ENCODE measurements at places on chromosomes 16 and 17.

- DNase-seq = no peak
Observed at GRCh38 chr17:13788385-13788784, 186.7 kb upstream of the HS3ST3A1 start.

GRCh38 chr17:34242587-34243363 lies 12.3 kb upstream of the CCL2 start:
- DNase-seq = no peak

GRCh38 chr17:80482555-80483308 lies 6.3 kb upstream of the NPTX1 start:
- DNase-seq = no peak

DNA sequence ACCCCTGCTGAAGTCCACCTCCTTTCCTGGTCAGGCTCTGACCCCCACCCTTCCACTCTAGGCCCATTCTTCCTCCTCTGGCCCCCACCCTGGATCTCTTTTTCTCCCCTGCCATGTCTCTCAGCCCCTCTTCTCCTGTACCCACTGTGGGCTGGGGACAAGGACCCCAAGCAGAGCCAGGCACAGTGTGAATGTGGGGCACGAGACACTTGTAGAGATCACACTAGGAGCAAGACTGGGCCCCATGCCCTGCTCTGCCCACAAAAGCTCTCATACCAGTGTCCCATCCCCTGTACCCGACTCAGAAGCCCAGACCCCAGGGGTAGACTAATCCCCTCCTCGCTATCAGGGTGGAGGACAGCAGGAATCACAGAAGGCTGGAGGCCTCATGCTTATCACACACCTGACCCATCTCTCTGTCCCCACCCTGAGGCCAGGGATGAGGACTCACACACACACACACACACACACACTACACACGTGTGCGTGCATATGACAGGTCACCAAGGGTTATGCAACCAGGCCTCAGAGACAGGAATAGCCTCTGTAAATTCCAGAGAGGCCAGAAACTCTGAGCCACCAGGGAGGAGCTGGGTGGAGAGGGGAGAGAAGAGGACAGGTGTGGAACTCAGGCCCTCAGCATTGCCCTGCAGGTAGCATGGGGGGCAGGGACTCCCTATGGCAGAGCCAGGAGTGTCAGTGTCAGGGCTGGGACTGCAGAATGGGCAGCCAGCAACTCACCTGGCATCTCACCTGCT lies 21.1 kb downstream of the ARHGAP27 start:
- DNase-seq = no peak

DNA sequence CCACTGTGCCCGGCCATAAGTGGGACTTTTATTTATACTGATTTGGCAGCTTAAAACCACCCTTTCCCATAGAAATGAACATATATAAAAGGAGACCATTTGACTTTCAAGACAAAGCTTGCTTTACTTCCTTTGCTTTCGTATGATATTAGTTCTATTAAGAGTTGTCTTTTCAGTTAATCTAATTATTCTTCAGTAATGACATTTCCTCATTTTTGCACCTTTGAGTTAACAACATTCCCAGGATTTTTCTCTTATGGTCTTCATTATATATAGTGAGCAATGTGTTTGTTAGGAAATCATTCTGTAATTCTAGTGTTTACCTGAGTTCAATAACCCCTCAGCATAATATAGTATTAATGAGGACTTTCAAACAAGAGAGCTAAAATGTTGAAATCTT lies 173.8 kb downstream of the MAP2K6 start:
- no peak for DNase-seq

GRCh38 chr16:66366433-66367299 lies at the start of gene CDH5:
CDH5 (plus strand) TSS chr16:66366691; CDS start chr16:66379338, 12,647 bp downstream.
- DNase-seq = no peak

DNA sequence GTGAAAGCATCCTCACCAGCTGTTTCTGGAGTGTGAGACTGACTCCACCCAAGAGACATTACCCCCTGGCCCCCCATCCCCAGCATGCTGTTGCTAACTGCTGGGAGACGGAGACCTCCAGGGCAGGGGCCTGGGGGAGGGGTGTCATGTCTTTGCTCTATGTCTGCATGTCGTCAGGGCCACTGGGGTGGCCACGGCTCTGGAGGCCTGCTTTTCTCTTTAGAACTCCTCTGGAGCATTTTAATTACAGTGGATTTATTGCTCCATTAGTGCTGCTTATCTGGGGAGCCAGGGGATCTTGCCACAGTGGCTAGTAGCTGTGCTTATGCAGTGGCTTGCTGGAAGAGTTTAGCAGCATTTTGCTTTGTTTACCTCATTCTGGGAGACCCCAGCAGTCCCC lies 32.3 kb downstream of the CLEC16A start:
- no peak for DNase-seq

GRCh38 chr16:9402293-9402860 lies 310.9 kb downstream of the HAPSTR1 start:
- no peak for DNase-seq

- no peak for DNase-seq
Observed at GRCh38 chr17:36942631-36943125, 5.4 kb downstream of the LHX1 start.

GRCh38 chr17:67180275-67180674 lies 64.7 kb downstream of the HELZ start:
- DNase-seq = no peak

DNA sequence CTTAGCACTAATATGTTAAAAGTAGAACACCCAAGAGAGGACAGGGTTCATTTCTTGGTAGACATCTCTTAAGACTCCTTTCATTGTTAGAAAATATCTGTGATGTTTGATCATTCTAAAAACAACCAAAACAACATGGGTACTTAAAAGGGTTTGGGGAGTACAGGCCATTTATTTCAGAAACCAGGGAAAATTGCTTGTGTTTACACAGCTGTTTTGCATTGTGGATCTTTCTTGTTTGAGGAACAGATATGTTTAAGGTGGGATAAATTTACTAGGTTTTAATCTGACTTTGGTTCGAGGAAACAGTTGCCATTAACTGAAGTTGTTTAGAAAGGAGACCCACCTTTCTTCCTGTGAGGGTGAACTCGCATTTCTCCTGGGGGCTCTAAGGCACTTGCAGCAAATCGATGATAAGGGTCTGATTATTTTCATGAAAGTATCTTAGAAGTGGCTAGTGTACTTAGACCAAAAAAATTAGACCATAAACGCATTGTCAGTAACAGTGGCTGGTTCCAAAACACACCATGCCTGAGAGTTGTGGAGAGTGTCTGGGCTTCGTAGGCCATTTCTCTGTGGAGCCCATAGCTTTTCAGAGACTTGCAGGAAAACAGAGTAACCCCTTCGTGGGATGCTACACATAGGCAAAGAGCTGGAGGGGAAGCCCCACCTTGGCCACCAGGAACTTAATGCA lies 17.6 kb downstream of the CLUAP1 start:
- DNase-seq = no peak

DNA sequence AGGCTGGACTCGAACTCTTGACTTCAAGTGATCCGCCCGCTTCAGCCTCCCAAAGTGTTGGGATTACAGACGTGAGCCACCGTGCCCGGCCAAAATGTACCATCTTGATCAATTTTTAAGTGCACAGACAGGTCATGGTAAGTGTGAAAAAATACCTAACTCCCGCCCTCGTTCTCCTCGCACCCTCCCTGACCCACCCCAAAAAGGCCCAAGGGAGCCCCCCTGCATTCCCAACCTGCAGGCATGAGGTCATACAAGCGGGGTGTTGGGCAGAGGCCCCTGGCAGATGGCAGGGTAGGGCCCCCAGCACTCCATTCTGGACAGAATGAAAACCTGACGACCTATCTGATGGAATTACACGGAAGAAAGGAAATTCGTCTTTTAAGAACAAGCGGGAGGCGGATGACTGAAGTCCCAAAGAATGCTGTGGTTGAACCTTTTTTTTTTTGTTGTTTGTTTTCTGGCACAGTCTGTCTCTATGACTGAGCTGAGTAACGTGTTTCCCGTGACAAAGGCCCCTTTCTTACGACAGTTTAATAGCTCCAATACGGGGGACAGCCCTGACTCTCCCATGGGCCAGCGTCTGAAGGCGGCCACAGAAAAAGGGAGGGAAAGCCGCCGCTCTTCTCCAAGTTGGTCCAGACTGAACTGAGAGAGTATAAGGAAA lies 376.4 kb downstream of the SLC39A11 start:
- no peak for DNase-seq

DNA sequence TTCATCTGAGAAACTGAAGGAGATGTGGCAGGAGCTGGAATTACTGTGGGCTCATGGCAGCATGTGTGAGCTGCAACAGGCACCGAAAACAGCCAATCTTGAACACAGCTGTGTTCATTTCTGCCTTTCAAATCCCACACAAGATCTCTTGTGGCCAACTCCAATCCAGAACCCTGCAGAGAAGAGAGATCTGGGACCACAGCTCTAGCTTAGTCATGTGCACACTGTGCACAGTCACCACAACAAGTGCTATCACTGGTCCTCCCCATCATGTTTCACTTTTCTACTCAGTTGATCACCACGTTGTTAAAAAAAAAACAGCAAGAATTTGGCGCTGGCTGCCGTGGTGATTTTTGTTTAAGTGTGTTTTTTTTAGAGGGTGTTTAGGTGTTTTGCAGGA lies 254.5 kb upstream of the ELAC2 start:
- DNase-seq = no peak

GRCh38 chr17:73292031-73292531 lies 19.7 kb downstream of the CDC42EP4 start:
- DNase-seq = no peak

GRCh38 chr17:14299280-14300141 lies 1.4 kb upstream of the HS3ST3B1 start:
- no peak for DNase-seq

DNA sequence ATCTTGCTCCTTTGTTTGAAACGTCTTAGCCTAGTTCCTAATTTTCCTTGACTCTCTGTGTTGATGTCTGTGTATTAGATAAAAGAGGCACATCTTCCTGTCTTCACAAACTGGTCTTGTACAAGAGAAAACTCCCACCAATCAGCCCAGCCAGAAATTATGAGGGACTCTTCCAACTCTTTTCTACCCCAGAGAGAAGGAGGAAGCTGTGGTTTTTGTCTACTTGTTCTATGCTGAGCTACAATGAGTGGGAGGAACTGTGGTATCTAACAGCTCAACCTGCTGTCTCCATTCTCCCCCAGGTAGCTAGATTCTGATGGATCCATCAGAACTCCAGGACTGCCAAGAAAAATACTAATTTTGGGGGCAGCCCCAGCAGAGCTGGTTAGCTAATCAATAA lies 392.5 kb downstream of the HS3ST3B1 start:
- no peak for DNase-seq

DNA sequence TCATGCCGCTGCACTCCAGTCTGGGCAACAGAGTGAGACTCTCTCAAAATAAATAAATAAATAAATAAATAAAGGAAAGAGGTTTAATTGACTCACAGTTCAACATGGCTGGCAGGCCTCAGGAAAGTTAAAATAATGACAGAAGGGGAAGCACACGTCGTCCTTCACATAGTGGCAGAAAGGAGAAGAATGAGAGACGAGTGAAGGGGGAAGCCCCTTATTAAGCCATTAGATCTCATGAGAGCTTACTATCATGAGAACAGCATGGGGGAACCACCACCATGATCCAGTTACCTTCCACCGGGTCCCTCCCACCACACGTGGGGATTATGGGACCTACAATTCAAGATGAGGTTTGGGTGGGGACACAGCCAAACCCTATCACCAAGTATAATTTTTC lies 54.5 kb downstream of the PAFAH1B1 start:
- no peak for DNase-seq

GRCh38 chr17:8466456-8466855 lies 30.8 kb downstream of the NDEL1 start:
- DNase-seq = no peak

GRCh38 chr16:49598383-49599170 lies 225.0 kb downstream of the C16orf78 start:
- no peak for DNase-seq

DNA sequence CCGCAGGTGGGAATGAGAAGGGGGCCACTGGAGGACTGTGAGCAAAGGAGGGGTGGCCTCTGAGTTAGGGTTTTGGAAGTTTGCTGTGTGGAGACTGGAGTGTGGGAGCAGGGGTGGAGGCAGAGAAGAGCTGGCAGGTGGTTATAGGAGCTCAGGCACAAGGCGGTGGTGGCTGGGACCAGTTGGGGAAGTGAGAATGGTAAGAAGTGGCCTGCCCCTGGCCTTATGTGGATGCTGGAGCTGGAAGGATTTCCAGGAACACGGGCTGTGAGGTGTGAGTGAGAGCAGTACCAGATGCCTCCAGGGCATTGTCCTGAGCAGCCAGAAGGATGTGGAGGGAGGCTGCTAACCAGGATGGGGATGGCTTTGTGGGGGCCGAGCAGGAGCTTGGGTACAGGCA lies 277.2 kb downstream of the SNX29 start:
- no peak for DNase-seq

- DNase-seq = peak; percentile 40
Observed at GRCh38 chr17:45364531-45365390, 47.9 kb upstream of the MAP3K14 start.

- DNase-seq = no peak
Observed at GRCh38 chr17:2847381-2848333, 51.4 kb downstream of the RAP1GAP2 start.

GRCh38 chr16:1026784-1027500 lies 45.4 kb downstream of the SOX8 start:
- DNase-seq = no peak

DNA sequence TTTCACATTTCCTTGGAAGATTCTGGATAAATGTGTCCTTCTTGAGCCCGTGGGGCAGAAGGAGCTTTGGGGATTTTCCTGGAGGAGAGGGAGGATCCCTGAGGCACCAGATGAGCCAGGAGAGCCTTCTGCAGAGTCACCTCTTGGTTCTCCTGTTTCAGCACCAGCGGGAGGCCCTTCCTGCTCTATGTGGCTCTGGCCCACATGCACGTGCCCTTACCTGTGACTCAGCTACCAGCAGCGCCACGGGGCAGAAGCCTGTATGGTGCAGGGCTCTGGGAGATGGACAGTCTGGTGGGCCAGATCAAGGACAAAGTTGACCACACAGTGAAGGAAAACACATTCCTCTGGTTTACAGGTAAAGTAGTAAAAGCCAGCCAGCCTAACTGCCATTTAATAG lies 77.1 kb downstream of the ARSG start:
- no peak for DNase-seq

DNA sequence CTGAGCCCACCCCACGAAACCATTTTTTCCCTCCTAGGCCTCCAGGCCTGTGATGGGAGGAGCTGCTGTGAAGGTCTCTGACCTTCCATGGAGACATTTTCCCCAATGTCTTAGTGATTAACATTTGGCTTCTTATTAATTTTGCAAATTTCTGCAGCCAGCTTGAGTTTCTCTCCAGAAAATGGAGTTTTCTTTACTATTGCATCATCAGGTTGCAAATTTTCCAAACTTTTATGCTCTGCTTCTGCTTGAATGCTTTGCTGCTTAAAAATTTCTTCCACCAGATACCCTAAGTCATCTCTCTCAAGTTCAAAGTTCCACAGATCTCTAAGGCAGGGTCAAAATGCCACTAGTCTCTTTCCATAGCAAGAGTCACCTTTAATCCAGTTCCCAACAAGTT lies 12.9 kb upstream of the MYH4 start:
- no peak for DNase-seq

Data from NCI-H2081 (cell line).